ENCODE measurements at places on chromosomes 6 and 20.
A peak's percentile ranks its signal among the peaks of the same experiment; 100 is the strongest.

GRCh38 chr6:105596284-105596755 lies 193.4 kb upstream of the PREP start:
- no peak for DNase-seq

DNA sequence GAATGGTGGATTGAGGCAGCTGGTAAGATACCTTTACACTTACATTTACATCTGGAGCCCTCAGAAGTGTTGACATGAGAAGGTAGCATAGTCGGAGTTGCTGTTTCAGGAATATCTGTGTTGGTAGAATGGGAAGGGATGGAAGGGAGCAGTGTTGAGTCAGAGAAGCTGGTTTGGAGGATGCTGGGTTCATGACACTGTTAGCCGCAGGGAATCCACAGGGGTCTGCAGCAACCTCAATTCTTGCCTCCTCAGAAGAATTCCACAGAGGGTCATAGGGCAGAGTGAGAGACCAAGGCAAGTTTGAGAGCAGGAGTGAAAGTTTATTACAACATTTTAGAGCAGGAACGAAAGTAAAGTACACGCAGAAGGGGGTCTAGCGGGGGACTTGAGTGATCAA lies 536.8 kb downstream of the QKI start:
- no peak for DNase-seq

GRCh38 chr20:63973636-63974401 lies 4.1 kb upstream of the ZNF512B start:
- peak; percentile 83 for DNase-seq

- DNase-seq, result no peak
Observed at GRCh38 chr6:143125455-143125854, 64.8 kb downstream of the AIG1 start.

DNA sequence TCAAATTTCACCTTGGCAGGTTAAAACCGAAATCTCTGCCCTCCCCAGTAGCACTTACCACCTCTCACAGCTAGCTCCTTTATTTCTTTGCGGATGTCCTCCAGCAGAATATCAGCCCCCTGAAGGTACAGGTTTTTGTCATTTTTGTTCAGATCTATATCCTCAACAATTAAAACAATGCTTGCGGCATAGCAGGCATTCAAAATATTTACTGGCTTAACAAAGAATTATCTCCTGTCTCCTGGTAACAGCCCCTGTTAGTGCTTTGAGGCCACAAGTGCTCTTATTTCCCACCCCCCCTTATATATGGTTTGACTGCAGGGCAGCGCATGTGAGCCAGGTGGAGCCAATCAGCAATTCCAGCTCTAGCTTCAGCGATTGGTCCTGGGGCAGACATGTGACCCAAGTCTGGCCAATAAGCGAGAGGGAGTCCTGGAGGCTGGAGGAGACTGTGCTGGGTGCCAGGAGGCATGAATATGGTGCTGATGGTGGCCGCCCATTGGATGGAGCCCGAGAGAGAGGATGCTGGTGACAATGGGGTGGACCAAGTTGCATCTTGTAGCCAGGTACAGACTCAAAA lies 21.0 kb downstream of the SULF2 start:
- DNase-seq, result no peak

- DNase-seq, result no peak
Observed at GRCh38 chr6:79520534-79520933, 16.7 kb downstream of the LCA5 start.

DNA sequence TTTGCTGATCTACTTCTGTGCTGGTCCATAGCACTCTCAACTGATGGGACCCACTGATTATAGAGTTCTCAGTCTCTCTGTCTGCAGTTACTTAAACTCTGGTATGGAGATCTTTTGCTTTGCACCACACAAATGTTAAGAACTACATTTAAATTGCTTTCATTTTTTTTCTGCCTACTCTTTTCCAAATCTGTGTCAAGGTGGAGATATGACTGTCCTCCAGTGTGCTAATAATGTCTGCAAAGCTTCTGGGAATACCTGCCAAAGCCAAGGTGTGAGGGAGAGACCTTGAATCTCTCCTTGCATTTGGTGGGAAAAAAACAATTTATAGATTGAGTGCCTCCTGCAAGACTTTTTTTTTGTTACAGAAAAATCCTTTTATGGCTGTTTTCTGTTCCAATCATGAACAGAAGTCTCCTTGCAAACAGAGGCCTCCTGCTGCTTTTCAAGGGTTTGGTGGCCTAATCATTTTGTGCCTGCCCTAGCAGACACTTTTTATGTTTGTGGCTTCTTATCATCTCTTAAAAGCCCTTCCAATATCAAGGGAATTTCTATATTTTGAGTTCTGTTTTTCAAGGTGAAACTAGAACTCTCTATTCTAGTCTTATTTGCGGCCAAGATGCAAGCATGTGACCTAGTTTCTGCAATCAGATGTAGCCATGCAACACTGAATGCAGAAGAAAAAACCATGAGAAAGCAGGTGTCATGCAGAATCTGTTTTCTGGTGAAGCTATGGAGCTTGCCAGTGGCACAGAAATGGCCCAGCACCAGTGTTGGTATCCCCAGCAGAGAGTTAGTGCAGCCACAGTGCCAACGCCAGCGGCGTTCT lies 23.2 kb upstream of the AKIRIN2 start:
- DNase-seq, result no peak

DNA sequence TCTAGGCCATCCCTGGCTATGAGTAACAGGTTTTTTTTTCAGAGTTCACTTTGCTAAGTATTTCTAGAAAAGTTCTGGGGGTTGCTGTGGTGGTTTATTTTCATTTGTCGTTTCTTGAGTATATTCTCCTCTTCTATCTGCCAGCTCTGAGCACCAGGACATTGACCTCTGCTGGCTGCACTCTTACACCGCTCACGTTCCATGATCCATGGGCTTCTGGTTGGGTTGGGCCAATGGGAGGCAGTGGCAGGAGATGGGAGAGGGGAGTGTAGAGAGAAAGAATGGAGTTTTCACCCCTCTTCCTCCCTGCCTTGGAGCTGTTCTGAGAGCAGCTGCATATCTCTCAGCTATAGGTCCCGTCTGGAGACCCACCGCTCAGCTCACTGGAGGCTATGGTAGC lies 161.0 kb upstream of the ATXN1 start:
- DNase-seq, result no peak

DNA sequence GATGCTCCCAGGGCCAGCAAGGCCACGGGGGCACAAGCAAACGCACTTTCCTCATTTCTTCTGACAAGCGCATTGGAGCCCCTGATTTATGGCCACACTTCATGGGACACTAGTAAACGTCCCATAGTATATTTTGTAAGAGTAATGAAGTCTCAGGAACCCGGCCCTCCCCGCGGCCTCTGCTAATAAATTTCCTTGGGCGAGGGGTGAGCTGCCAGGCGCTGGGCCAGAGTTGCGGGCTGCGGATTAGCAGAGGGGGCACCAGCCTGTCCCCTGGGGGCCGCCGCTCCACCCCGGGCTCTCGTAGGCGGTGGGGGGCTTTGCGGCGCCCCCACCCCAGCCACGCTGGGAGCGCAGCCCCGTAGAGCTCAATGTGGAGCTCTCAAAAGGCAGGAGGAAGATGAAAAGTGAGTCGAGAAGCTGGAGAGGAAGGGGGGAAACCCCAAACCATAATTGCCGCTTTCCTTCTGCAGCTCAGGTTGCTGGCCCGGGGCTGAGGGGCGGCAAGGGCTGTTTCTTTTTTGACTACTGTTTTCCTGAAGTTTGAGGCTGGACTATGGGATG lies 173.6 kb downstream of the CDC5L start:
- DNase-seq, result no peak

DNA sequence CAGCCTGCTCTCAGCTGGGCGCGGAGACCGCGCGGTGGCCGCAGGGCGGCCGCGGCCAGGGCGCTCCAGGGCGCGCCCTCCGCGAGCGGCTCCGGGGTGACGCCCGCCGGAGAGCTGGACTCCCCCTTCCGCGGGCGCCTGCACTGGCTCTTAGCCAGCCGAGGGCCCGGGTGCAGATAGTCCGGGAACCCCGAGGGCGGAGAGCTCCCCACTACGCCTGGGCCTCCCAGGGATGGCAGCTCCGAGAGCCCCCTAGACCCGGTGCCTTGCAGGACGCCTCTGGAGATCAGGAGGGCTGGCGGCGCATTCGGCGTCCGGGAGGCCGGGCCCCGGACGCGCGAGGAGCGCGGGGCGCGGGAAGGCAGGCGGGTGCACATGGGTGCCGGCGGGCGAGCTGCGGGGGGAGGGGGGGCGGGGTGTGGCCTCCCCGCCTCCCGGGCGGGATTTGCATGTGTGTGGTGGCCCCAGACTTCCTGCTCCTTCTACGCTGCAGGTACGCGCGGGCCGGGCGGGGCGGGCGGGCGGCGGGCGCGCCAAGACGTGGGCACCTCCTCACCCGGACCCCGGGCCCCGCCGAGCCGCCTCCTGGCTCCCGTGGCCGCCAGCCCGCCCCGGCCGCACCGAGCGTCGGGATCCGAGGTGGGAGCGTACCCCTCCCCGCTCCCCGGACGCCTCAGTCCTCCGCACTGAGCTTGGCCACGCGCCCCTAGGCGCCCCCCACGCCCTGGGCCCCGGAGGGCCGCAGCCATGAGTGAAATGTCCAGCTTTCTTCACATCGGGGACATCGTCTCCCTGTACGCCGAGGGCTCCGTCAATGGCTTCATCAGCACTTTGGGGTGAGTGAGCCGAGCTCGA lies at the start of gene ITPR3:
Gene ITPR3 (plus strand): TSS at position 467 of the 855 bp plus-strand sequence. CDS start 281 bp downstream, at position 748.
- DNase-seq, result peak; percentile 78

DNA sequence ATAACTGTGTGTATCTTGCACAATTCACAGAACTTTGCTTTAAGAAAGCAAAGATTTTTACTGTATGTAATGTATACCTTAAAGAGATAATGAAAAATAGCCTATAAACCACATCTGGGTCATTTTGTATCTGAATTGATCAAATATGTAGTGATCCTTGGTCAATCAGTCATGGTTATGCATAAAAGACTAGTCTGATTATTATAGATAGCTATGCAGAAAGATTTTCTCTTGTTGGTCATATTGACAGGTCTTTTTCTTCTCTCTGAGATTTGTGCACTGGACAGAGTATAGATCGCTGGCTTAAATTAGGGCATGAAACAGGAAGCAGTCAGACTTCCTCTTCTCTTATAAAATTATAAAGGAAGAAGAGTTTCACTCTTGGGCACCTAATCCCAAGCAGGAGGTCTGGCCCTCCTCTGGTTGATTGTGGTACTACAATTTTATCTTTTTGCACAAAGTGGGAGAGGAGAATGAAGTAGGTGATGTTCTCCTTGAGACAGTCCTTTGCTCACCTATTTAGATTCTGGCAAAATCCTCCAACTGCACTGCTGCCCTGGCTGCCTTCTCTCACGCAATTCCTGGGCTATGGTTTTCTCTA lies 380.9 kb upstream of the RGS17 start:
- DNase-seq, result no peak

- no peak for DNase-seq
Observed at GRCh38 chr6:12014873-12015149, 2.7 kb downstream of the HIVEP1 start.

- DNase-seq, result no peak
Observed at GRCh38 chr20:23160536-23161243, 74.6 kb upstream of the CD93 start.

GRCh38 chr20:43357352-43357751 lies 100.3 kb upstream of the SRSF6 start:
- no peak for DNase-seq

GRCh38 chr6:156809034-156809433 lies 31.9 kb downstream of the ARID1B start:
- DNase-seq, result no peak

GRCh38 chr6:7073821-7074525 lies 33.8 kb upstream of the RREB1 start:
- peak; percentile 45 for DNase-seq

GRCh38 chr6:110053395-110054240 lies 75.5 kb downstream of the GPR6 start:
- DNase-seq, result no peak

GRCh38 chr6:17869753-17870050 lies 117.7 kb downstream of the KIF13A start:
- no peak for DNase-seq

GRCh38 chr6:24589334-24589733 lies 56.7 kb downstream of the KIAA0319 start:
- no peak for DNase-seq

DNA sequence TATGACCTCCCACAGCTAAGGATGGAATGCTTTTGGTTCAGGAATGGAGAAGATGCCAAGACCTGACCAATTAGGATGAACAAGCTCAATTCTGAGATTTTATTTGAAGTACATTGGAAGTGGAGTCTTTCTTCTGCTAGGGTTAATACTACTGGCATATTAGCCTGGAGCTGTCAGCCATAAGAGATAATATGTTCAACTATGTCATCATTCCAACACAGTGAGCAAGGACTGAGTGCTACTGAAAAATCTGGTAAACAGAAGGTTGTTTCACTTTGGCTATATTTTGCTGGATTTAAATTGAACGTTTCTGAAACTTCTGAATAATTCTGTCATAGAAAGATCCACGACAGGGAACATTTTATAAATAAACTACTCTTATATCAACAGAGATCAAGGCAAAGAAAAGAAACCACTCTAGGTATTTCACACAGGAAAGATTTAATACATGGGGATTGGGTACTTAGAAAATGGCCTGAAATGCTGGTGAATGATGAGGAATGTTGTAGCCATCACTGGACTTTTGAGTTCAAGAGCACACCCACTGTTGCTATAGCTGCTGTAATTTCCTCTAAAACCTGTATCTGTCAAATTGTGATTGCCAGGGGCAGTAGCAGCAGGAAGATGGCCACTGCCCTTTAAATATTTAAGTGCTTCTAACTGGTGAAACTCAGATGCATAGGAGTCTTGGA lies 200.5 kb downstream of the PLCB4 start:
- no peak for DNase-seq

- no peak for DNase-seq
Observed at GRCh38 chr6:41346441-41346840, 11.0 kb downstream of the NCR2 start.

GRCh38 chr6:168905451-168906090 lies 348.1 kb downstream of the THBS2 start:
- no peak for DNase-seq
